ENCODE measurements at places on chromosomes 3 and 15.
A peak's percentile ranks its signal among the peaks of the same experiment; 100 is the strongest.

DNA sequence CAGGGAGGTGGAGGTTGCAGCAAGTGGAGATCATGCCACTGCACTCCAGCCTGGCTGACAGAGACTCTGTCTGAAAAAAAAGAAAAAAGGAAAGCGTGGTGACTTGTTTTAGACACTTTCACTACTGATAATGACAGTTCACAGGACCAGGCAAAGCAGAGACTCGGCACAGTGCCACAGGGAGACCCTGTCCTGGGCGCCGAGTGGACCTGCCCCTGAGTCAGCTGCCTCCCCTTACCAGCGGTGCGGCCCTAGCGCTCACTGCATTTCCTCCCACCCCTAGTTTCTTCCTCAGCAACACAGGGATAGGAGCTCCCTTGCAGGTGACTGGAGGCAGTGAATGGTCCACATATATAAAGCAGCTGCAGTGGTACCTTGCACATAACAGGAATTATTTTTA, 38.7 kb upstream of the NSMCE3 start:
- H3K27ac ChIP-seq = no peak overlapping the region
- H3K4me1 ChIP-seq = no peaks in the 10 kb centered on the region
- DNase-seq = no peak
- H3K4me3 ChIP-seq = no peak overlapping the region

DNA sequence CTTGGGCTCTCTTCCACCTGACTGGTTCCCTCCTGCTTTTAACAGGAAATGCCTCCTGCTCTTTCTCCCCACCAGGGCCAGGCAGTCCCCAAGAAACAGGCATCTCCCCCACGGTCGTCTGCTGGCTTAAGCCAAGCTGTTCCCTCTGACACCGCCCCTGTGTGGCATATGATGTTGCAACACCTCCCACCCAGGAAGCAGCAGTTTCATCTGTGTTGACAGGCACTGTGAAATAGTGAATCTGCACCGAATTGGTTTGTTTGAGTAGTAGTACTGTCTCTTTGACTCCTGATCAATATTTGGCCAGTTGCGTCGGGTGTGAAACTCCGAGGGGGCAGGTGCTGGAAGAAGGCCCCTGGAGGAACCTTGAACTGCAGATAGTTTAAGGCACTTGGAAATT, 188.8 kb downstream of the FEZF2 start:
- H3K4me1 ChIP-seq = peaks cover 5% of the 10 kb centered on the region
- H3K27ac ChIP-seq = no peak overlapping the region
- DNase-seq = no peak
- H3K27me3 ChIP-seq = no peaks in the 10 kb centered on the region
- H3K4me3 ChIP-seq = no peak overlapping the region

GRCh38 chr15:46708226-46708625, 1009.1 kb upstream of the SEMA6D start:
- no peaks in the 10 kb centered on the region for H3K4me1 ChIP-seq
- H3K36me3 ChIP-seq = no peaks in the 10 kb centered on the region

GRCh38 chr3:31232055-31233025, 300.4 kb upstream of the STT3B start:
- peaks cover 16% of the 10 kb centered on the region for H3K36me3 ChIP-seq
- H3K4me3 ChIP-seq = no peak overlapping the region
- peaks cover 61% of the 10 kb centered on the region for H3K4me1 ChIP-seq
- peaks cover 2% of the 10 kb centered on the region for H3K27me3 ChIP-seq
- peak overlapping the region; percentile 17 for H3K27ac ChIP-seq

GRCh38 chr3:99714146-99714545, 75.8 kb downstream of the COL8A1 start:
- H3K36me3 ChIP-seq = no peaks in the 10 kb centered on the region
- no peaks in the 10 kb centered on the region for H3K4me1 ChIP-seq
- peaks cover 10% of the 10 kb centered on the region for H3K27me3 ChIP-seq
- no peak overlapping the region for H3K4me3 ChIP-seq

DNA sequence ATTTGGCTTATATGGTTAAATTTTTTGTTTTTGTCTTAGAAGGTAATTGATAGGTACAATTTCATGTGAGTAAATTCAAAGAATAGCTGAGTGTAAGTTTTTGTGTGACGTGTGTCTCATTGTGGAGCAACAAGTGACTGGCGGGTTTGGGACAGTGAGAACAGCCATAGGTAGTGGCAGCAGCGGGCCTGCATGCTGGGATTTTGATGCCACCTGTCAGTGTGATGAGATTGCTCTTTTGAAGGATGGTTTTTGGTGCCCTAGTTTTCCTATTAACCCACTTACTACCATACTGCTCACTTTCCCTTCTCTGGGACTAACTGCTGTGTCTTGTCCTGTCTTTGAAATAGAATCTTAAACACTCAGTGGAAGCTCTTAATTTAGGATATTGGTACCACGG, 522.6 kb downstream of the NAALADL2 start:
- H3K27me3 ChIP-seq = no peaks in the 10 kb centered on the region
- H3K36me3 ChIP-seq = no peaks in the 10 kb centered on the region
- no peak overlapping the region for H3K4me3 ChIP-seq
- no peak overlapping the region for H3K27ac ChIP-seq
- no peak for DNase-seq

DNA sequence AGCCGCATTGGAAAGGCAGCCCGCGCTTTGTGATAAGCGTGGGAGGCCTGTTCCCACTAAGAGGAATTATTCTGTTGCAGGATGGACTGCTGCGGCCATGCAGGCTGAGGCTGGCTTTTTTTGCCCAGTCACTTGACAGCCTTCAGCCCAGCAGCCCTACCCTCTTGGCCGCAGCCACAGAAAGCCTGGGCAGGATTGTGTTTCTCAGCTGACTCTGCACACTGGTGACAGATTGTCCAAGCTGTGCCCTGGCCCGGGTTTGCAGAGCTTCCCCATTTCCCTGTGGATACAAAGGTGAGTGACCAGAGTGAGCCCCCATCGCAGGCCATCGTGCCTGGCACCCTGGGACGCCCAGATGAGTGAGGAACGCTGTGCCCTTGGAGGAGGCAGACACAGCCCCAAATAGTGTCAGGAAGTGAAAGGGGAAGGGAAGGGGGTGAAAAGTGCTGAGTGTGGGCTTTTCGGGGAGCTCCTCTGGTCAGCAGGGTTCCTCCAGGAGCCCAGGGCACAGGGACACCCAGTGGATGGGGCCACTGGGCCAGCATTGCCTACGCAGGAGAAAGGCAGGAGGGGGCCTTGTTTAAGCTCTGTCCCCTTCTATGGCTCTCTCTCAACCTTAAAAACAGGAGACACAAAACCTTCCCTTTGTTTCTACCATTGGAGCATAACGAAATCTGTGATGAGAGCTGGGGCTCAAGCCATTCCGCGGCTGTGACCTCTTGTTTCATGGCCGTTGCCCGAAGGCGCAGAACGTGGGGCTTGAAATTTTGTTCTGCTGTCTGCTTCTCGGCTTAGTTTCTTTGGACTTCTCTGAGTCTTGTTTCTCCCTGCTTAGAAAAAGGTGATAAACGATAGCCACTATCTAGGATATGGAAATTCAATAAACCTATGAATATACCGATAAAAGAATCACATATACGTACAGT, 91.5 kb upstream of the MEF2A start:
- peaks cover 16% of the 10 kb centered on the region for H3K27me3 ChIP-seq
- no peaks in the 10 kb centered on the region for H3K36me3 ChIP-seq
- H3K27ac ChIP-seq = no peak overlapping the region
- H3K4me3 ChIP-seq = no peak overlapping the region
- DNase-seq = no peak
- H3K4me1 ChIP-seq = peaks cover 48% of the 10 kb centered on the region

GRCh38 chr3:187955587-187955952, 198.4 kb upstream of the LPP start:
- no peak for DNase-seq
- no peaks in the 10 kb centered on the region for H3K27me3 ChIP-seq
- H3K4me3 ChIP-seq = no peak overlapping the region
- H3K36me3 ChIP-seq = peaks cover 25% of the 10 kb centered on the region

DNA sequence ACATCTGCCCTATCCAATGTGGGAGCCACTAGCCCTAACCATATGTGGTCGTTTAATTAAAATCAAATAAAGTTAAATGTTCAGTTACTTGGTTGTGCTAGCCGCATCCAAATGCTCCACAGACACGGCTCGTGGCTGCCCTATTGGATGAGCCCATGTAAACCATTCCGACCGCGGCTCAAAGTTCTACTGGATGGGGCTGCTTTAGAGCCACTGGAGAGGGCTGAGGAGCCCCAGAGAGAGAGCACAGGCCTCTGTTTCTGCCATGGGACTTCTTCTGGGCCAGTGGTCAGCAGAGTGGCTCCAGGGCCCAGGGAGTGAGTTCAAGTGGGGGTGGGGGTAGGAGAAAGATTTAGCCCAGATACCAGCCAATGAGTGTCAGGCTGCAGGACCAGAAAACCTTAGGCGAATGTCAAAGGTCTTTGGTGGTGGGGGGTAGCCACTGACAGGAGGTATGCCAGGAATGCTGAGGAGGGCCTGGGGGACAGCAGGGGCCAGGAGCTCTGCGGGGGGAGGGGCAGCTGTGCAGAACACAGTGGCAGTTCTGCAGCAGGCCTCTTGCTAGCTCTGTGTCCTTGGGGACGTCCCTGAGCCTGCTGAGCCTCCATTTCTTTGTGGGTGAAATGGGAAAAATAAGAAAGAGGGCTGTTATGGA, 30.1 kb downstream of the SPSB4 start:
- peaks cover 7% of the 10 kb centered on the region for H3K27me3 ChIP-seq
- H3K4me3 ChIP-seq = no peak overlapping the region
- no peak overlapping the region for H3K27ac ChIP-seq
- H3K36me3 ChIP-seq = no peaks in the 10 kb centered on the region
- H3K4me1 ChIP-seq = peaks cover 7% of the 10 kb centered on the region

- peaks cover 2% of the 10 kb centered on the region for H3K36me3 ChIP-seq
- peak; percentile 44 for DNase-seq
- no peak overlapping the region for H3K4me3 ChIP-seq
- H3K4me1 ChIP-seq = peaks cover 35% of the 10 kb centered on the region
- no peaks in the 10 kb centered on the region for H3K27me3 ChIP-seq
These were observed 230.4 kb downstream of the ADAMTS17 start for GRCh38 chr15:100111125-100112060.

DNA sequence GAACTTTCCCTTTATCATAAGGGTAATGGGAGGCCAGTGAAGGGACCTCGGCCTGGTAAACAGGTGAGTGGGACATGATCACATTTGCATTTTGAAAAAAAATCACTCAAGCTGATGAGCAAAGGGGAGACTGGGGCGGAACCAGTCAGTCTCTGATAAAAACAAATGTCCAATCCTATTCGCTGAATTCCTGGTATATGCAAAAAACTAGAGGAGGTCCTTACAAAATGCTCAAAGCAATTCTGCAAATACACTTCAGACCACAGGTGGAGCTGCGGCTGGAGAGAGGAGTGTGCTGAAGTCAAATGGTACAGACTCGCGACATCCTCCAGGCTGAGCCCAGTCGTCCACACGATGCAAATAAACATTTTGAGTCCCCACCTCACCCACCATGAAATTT, 166.7 kb downstream of the FOXP1 start:
- H3K4me1 ChIP-seq = peaks cover 67% of the 10 kb centered on the region
- peak overlapping the region; percentile 80 for H3K27ac ChIP-seq
- no peaks in the 10 kb centered on the region for H3K27me3 ChIP-seq

GRCh38 chr15:52100807-52101442, 11.7 kb downstream of the BCL2L10 start:
- no peak for DNase-seq
- H3K27ac ChIP-seq = no peak overlapping the region
- H3K27me3 ChIP-seq = peaks cover 12% of the 10 kb centered on the region
- H3K4me1 ChIP-seq = peaks cover 7% of the 10 kb centered on the region
- H3K36me3 ChIP-seq = no peaks in the 10 kb centered on the region

DNA sequence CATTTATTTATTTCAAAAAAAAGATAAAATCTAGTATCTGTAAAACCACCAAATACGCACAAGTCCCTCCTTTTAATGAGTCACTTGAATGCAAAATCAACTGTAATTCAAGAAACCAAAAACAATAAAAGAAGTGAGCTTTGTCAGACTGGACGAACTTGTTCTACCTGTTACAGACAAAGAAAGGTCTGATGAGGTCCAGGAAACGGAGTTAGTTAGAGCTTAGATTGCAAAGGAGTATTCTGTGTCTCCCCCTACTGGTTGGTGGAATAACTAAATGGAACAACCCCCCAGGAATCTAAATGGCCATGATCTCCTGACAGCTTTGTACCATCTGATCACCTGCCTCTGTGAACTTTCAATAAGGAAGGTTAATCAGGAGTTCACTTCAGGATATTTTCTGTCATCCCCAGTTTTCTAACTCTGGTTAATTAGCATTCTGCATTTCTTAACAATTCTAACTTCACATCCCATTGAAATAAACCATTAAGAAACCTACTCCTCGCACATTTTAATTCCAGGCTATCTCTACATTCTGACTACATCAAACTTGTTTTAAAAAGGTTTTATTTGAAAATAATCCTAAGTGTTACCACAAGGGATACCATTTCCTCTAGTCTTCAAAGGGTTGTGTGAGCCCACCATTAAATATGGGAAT, 333.0 kb upstream of the SATB1 start:
- H3K27me3 ChIP-seq = no peaks in the 10 kb centered on the region
- peaks cover 23% of the 10 kb centered on the region for H3K36me3 ChIP-seq
- peak; percentile 69 for DNase-seq
- H3K4me1 ChIP-seq = peaks cover 41% of the 10 kb centered on the region
- H3K27ac ChIP-seq = peak overlapping the region; percentile 44

DNA sequence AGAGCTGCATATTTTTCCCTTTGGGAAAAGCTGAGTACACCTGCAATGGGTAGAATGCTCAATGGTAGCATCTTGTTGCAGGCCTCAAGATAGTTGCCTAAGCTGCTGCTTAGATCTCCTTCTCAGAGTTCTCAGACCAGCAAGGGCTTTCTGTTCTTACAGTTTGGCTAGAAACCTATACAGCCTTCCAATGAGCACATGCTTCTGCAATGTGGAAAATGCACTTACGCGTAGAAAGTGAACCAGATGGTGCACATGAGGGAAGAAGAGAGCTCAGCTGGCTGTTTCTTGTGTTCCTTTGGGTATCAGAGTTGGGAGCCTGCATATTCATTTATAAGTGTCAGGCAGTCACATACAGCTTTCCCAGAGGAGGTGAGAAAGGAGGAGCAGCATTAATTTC, 136.4 kb downstream of the B3GALNT1 start:
- no peaks in the 10 kb centered on the region for H3K27me3 ChIP-seq
- no peaks in the 10 kb centered on the region for H3K36me3 ChIP-seq
- DNase-seq = no peak
- no peak overlapping the region for H3K4me3 ChIP-seq
- no peak overlapping the region for H3K27ac ChIP-seq

DNA sequence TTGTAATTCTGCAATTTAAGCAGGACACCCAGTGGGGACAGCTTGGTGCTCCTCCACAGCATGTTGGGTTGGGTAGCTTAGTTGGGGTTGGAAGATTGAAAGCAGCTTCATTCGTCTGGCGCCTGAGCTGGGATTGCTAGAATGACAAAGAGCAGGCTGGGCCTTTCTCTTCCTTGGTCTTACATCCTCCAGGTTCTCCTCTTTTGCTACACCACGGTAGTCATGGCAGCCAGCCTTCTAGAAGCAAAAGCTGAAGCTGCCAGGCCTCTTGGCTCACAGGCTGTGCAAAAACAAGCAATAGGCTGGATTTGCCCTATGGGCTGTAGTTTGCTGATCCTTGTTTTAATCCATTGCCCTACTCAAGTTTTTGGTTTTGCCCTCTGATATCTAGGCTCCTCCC, 3.2 kb upstream of the ANXA2 start:
- no peak overlapping the region for H3K27ac ChIP-seq
- H3K27me3 ChIP-seq = peaks cover 9% of the 10 kb centered on the region
- no peak for DNase-seq
- H3K4me1 ChIP-seq = peaks cover 27% of the 10 kb centered on the region
- peaks cover 16% of the 10 kb centered on the region for H3K36me3 ChIP-seq
- no peak overlapping the region for H3K4me3 ChIP-seq

All from activated CD8-positive, alpha-beta T cell treated with anti-CD3 and anti-CD28 coated beads, Interleukin-2, amount 10 ng/mL, durations not matched to agents 7 days and 5 days (primary cell).